ENCODE measurements at places on chromosomes 1 and 21.
A peak's percentile ranks its signal among the peaks of the same experiment; 100 is the strongest.

- DNase-seq = no peak
These were observed 63.0 kb upstream of the ADARB1 start for GRCh38 chr21:45011426-45011825.

DNA sequence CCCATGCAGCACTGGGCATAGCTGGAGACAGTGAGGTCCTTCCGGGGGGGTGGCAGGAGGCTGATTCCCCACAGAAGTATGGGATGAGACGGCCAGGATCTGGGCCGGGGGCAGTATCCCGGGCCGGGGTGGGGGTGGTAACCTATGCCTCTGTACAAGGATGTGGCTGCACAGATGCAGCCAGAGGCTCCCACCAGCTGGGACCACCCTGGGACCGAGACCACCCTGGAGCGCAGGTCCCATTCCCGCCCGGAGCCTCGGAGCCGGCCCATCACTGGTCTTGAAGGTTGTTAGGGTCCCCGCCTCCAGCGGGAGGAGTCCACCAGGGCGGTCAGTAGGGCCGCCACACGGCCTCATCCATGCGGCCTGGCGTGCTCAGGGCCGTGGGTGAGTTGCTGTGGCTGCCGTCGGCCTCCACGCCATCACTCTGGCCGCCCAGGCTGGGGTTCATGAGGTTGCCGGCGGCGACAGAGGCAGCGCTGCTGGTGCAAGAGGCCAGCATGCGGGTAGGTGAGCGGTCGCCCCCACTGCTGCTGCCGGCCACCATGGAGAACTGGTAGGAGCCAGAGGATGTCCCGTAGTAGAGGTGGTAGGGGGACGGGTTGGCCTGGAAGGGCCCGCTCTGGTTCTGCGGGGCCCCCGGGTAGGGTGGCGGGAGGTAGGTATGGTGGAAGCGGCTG lies 28.1 kb downstream of the RUNX3 start:
- DNase-seq = no peak

DNA sequence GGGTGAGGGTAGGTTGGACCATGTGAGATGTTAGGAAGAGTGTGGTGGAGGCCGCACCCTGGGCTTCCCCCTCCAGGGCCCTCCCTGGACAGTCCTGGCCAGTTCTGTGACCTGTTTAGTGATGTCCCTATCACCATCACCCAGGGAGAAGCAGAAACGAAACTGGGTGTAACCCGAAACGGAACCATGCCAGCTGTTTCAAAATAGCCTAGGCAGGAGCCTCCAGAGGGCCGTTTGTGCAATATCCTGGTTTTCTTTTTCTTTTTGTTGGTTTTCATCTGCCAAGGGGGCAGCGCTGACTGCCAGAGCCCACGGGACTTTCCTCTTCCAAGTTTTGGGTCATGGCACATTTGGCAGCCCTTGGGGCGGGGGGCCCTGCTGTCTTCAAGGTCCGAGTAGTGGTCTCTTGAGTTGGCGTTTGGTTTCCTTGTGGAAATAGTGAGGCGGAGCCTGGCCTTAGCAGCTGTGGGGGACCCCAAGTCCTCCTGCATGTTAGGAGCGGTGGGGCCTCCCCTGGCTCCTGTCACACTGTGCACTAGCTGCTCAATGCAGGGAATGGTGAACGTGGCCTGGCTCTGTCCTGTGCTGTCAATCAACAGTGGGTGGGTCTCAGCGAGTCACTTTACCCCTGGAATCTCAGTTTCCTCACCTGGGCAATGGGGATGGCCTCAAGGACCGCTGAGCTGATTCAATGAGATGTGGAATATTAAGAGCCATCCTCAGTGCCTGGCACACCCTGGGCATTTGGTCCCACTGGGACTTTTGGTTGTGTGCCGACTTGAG lies 90.7 kb downstream of the ARHGEF10L start:
- no peak for DNase-seq

DNA sequence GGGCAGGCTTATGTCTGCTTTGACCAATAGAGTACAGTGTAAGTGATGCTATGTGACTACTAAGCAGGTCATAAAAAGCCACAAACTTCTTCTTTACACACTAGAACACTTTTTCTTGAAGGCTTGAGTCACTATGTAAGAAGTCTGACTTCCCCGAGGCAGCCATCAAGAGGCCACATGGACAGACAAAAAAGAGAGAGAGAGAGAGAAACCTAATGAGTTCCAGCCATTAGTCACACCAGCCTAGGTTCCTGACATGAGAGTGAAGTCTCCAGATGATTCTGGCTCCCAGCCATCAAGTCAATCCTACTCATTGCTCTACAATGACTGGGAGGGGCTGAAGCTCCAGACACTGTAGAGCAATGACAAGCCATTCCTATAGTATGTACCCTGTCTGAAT lies 101.4 kb downstream of the LHX9 start:
- DNase-seq = no peak

DNA sequence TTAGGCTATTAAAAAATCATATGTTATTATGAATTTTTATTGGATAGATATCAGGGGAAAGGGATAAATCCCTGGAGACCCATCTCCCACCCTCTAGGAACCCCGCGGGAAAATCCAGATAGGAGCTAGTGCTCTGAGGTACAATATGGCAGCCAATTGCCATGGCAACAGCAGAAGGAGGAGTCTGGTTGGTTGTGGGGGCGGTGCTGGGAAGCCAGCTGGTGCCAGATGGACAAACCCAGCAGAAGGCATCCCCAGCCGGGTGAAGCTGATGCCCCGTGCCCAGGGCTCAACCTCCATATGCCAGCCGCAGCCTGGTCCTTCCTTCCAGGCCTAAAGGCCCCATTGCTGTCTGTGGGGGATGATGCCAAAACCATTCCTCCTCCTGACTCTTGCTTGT lies 38.3 kb downstream of the RHBG start:
- no peak for DNase-seq

- no peak for DNase-seq
These were observed 579 bp downstream of the PTCH2 start for GRCh38 chr1:44842486-44842861.

GRCh38 chr1:155940482-155940992 lies 901 bp upstream of the RXFP4 start:
- no peak for DNase-seq

- no peak for DNase-seq
These were observed 41.2 kb downstream of the CNST start for GRCh38 chr1:246607462-246607861.

DNA sequence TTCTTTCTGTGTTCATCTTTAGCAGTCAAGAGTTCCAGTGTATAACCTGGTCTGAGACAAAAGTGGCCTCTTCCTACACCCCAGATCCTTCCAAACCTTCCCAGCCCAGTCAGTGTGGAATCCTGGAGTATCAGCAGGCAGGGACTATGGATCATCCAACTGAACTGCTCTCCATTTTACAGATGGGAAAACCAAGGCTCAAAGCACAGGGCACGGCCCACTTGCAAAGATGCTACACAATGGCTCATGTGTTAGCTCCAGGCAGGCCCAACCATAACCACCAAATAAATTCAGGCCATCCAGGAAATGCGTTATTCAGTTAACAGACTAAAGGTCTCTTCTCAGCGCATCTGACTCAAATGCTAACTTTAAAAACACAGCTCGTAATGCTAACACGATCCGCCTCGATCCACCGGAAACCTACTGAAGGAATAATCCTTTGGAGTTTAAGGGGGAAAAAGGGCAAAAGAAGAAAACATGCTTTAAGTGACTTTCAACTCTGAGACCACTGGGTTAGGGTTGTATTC lies 7.1 kb downstream of the GLIS1 start:
- no peak for DNase-seq

DNA sequence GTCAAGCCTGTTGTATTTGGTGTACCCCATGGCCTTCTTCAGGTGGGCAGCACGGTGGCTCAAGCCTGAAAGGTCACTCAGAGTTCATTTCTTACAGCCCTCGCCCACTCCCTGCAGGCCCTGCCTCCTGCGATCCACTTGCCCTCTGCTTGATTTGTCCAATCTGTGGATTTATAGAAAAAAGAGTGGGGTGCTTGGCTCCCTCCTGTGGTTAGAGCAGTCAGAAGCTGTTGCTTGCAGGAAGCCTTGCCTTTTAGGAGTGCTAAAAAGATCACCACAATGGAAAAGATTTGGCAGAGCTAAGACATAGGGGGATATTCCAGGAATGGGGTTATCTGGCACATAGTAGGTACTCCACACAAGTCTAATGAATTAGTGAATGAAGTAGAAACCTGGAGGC lies 108.0 kb upstream of the TRABD2B start:
- DNase-seq = no peak

DNA sequence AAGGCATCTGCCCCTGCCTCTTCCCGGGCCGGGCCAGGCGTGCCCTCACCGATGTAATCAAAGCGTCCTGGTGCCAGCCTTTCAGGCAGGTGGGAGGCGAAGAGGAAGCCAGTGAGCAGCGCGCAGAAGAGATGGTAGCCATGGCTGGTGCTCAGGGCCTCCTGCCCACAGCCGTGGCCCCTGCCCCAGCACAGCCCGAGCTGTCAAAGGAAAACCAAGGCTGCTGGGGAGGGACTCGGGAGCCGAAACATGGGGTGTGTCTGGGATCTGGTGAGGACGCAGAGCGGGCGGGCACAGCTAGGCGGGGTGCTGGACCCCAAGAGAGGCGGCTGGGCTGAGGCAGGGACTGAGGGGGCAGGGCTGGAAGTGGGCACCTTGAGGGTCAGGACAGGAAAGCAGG lies 2.7 kb downstream of the BGLAP start:
- no peak for DNase-seq

DNA sequence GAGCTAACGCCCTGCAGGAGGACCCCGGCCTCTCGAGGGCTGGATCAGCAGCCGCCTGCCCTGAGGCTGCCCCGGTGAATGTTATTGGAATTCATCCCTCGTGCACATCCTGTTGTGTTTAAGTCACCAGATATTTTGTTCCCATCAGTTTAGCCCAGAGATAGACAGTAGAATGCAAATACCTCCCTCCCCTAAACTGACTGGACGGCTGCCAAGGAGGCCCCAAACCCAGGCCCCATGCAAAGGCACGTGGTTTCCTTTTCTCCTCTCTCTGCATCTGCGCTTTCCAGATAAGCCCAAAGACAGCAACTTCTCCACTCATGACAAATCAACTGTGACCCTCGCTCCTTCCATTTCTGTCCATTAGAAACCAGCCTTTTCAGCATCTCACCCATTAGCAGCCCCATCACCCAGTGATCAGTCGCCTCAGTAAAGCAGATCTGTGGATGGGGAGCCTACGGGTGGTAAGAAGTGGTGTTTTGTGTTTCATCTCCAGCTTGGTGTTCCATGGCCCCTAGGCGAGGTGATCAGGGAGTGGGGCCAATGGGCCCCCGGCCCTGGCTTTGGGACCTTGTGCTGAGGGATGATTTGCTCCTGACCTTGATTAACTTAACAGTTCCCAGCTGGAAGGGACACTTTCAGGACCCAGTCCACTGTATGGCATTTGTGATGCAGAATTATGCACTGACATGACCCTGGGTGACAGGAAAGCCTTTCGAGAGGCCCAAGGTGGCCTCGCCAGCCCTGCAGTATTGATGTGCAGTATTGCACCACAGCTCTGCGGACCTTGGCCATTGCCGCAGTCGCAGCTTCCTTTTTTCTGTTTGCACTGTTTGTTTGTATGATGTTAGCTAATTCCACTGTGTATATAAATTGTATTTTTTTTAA lies 5.2 kb downstream of the NPPA start:
- no peak for DNase-seq

DNA sequence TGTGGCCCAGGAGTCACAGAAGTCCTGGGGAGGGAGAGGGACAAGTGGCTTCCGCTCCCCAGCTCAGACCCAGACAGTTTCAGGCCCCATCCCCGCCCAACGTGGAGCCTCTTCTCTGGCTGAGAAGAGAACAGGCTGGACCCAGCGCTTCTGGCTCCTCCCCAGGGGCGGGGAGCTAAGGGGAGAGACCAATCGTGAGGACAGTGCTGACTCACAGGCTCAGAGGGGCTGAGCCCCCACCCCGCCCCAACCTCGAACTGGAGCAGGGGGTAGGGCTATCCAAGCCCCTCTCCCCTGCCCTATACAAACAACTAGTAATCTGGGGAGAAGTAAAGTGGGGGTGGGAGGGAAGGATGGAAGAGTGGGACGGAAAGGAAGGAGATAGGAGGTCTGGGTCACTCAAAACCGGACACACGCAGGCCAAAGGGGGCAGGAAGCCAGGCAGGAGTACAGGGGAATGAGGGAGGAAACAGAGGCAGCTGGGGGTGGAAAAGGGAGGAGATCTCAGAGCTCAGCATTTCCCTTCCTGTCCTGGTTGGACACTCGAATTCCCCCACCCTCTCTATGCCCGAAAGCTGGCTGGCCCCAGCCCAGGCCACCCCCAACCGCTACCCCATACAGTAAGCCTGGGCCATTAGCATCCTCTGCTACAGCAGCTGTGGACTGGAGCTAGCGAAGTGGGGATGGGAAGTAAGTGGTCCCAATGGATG lies at the start of gene SHC1:
TSS of gene SHC1 (minus strand) at position 117 of the 710 bp plus-strand sequence. CDS start 221 bp downstream, outside the sequence.
- DNase-seq = peak; percentile 72

- DNase-seq = no peak
These were observed 32.6 kb upstream of the SPOCD1 start for GRCh38 chr1:31848381-31848897.

DNA sequence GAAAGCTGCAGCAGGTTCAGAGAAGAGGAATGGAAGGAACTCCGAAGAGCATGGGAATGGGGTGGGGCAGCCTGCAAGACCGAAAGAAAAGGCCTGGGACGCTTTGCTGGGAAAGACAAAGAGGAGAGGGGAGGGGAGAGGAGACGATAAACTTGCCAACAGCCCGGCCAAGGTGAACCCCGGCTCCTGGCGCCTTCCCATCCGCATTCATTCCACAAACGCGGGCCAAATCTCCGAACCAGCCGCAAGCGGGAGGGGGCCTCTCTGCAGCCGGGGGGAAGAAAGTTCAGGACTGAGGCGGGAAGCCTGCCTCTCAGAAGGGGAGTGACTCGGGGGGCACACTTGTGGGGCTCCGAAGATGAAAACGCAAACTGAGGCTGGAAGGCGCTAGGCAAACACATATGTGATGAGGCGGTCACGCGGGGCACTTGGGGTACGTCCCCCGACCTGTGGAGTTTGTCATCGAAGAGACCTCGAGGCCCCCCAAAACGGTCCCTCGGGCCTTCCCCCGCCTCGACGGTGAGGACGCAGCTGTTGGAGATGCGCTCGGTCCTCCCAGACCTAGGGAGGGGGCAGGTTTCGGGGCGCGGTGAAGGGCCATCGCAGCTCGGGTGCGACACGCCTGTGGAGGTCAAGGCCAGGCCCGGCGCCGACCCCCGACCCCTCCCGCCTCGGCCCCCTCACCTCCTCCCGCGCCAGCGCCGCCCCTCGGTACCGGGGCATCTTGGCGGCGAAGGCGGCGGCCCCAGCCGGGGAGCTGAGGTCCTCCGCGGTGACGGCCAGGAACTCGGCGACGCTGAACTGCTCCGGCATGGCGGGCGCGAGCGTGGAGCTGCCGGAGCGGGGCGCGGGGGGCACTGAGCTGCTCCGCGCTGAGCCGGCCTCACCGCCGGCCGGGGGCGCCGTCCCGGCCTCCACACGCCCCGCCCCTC lies at the start of gene ASAP3:
TSS of gene ASAP3 (minus strand) at position 859 of the 932 bp plus-strand sequence. CDS start at position 813, 46 bp downstream.
- no peak for DNase-seq
